ENCODE measurements at places on chromosomes 7 and 10.

GRCh38 chr10:108771106-108771505, 1152.2 kb downstream of the XPNPEP1 start:
- no peak for DNase-seq

DNA sequence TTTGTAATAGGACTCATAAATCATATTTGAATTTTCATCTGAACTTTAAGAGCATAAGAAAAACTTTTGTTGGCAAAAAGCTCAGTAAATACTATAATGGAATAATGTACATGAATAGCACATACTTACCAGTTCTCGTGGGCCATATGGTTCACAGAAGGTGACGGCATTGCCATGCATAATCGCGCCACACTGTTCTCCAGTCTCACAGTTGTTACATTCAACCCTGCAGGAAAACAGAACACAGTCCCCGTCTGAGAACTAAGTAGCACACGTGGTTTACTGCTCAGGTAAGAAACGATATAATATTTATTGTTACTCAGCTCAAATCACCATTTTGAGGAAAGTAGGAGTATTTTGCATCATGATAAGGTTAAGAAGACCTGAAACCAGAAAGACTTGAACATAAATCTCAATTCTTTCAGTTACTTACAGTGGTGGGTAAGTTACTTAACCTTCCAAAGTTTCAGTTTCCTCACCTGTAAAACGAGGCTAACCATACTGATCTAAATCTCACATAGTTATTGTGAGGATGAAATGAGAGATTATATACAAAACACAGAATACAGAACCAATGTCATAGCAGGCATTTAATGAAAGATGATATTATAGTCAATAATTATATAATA, 261.4 kb downstream of the RELN start:
- DNase-seq, result no peak

- DNase-seq, result no peak
Observed at GRCh38 chr10:29529146-29529545, 105.6 kb downstream of the SVIL start.

DNA sequence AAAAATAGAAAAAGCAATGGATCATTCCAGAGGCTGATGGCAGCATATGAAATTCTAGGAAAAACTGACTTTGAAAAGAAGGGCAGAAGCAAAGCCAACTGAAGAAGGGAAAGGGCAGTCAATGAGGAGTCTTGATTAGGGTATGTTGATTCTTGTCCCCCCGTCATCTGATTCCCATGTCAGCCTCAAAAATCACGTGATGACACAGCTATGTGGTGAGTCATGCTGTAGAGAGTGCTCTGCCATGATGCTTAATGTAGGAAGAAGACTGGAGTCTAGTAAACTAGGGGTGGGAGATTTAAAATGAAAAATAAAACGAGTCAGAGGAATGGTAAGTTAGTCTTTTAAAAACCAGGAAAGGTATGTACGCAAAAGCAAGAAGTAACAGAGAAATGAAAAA, 3.9 kb upstream of the POU6F2 start:
- DNase-seq, result no peak

GRCh38 chr10:71649631-71650030, 69.9 kb downstream of the C10orf105 start:
- DNase-seq, result no peak

GRCh38 chr10:102616066-102616770, 28.1 kb upstream of the TRIM8 start:
- no peak for DNase-seq

GRCh38 chr7:26603631-26604030, 260.8 kb downstream of the SKAP2 start:
- DNase-seq, result no peak

DNA sequence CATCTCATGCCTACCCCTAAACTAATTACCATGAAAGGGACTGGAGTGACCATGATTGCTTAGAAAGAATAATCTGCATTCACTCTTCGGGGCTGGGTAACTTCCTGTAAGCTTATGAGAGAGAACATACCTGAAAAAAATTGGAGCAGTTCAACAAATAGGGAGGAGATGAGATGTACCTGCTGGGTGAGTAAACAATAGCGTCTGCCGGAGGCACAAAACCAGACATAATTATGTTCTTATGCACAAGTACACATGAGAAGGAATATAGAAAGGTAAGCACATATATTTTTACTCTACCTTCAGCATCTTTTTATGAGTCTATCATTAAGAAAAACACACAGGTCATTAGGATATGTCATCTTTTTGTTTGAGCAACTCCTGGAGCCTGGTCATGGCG, 224.6 kb upstream of the FERD3L start:
- DNase-seq, result no peak

DNA sequence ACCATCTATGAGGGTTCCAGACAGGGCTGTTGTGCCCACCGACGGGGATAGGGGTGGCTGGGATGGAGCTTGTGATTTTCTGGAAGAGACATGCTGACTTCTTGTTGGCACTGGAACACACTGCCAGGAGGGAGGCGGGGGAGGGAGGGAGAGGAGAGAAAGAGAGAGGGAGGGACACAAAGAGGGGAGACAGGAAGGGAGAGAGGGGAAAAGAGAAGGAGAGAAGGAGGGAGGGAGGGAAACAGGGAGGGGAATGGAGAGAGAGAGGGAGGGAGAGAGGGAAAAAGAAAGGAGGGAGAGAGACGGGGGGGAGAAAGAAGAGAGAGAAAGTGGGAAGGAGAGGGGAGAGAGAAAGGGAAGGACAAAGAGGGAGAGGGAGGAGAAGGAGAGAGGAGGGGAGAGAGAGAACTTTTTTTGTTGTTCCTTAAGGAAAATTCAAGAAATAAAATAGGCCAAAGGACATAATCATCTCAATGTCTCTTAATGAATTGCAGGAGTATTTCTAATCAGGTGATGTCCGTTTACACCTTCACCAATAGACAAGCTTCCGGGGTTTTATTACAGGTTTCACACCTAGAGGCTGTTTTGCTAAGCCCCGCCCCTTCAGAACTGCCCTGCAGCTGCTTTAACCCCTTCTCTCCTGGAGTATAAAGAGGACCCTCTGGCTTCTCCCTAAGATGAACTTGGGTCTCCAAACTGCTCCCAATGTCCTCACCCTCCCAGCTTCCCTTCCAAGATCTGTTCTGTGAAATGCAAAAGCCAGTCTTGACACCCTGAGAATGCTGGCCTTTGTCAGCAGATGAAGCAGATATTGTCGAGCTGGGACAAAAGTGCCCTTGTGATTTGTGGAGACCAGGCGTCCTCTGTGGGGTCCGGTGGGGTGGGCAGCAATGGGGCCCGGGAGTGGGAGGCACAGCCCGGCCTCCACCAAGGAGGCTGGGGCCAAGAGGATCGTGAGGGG, 82.0 kb upstream of the GTF2IRD1 start:
- DNase-seq, result no peak

- DNase-seq, result no peak
Observed at GRCh38 chr7:90250601-90251303, 5.8 kb downstream of the CFAP69 start.

DNA sequence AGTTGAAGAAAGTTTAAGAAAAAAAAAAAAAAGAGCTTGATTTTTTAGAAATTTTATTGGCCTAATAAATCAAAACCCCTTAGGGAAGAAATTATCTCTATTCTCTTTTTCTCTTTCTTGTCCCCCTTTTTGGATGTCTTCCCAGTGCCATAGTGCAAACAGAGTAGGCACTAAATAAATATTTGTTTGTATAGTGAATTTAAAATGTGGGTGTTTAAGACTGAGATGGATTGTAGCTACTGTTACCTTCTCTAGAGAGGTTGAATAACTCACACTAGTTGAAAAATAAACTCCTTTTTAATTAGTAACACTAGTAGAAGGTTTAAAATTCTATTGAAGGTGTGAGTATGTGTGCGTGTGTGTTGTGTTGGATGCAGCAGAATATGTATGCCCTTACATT, 783.8 kb downstream of the NXPH1 start:
- DNase-seq, result no peak

DNA sequence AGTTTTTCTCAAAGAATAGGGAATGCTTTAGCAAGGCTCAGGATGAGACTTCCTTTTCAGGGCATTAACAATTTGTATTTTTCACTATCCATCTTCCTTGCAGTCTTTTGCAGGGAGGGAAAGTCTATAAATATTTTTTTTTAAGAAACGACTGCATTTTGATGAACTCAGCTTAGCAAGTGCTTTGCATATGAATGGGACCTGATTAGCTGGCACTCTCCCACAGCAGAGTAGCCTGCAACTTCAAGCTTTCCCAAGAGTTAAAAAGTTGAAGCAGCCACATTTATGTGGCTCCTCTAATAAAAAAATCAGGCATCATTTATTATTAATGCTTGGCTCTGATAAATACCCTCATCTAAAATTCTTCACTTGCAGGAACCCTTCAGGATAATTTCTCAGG, 134.0 kb downstream of the GRID1 start:
- DNase-seq, result no peak

GRCh38 chr10:89588671-89589070, 53.3 kb upstream of the SLC16A12 start:
- no peak for DNase-seq

DNA sequence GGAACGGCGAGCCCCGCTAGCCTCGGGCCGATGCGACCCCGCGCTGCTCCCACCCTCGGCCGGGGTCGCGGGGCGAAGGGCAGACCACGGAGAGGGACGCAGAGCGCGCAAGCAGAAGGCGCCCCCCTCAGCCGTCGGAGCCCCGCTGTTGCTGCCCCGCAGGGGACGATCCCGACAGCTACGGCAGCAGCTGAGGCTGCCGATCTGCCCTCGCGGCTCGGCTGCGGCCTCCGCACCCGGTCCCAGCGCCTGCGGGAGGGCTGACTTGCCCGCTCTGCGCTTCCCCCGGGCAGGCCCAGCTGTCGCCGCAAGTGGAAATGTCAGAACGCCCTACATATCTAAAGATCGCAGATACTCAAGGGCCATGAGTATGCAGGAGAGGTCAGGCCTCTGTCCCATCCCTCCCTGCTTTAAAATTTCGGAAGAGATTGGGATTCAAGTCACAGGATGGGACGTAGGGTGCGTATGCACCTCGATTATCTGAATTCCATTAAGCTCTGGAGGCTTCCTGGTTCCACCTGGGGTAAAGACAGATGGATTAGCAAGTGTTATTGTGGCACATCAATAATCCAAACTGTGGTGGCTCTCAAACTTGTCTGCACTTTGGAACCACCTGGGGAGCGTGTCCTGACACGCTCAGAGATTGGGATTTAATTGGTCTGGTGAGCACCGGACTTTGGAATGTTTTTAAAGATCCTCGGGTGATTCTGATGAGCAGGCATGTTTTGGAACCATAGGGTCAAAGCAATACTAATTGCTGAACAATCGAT, at the start of gene CRPPA:
CRPPA (minus strand) TSS at position 206 of the 770 bp plus-strand sequence. CDS start 216 bp downstream, outside the sequence.
- DNase-seq, result no peak

DNA sequence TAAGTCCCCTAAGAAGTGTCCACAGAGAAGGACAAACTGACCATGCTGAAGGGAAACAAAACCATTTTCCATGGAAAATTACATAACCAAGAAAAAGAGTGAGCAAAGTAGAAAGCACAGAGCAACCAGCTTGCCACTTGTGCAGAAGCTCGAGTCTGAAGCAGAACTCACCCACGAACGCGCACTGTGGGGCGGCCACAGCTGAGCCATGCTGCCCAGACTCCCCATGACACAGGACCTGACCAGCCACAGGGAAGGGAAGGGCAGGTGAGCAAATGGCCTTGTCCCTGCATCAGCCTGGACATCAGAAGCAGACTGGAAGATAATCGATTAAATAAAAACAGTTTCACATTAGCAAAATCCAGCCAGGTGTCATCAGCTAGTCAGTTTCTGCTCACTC, 95.7 kb downstream of the TCERG1L start:
- DNase-seq, result no peak

DNA sequence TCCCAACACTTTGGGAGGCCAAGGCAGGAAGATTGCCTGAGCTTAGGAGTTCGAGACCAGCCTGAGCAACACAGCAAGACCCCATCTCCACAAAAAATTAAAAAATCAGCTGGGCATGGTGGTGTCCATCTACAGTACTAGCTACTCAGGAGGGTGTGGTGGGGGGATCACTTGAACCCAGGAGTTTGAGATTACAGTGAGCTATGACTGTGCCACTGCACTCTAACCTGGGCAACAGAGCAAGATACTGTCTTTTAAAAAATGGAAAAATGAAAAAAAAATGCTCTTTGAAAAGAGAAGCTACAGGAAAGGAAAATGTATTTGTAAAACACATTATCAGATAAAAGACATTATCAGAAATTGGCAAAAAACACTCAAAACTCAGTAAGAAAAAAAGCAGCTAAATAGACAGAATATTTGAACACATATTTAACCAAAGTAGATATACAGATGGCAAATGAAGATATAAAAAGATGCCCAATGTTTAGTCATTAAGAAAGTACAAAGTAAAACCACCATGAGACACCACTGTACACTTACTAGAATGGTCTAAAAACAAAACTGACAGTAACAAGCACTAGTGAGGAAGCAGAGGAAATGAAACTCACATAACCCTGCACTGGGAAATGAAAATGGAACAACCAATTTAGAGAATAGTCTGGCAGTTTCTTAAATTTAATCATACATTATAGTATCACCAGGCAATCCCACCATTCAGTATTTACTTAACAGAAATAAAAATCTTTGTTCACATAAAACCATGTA, 40.5 kb downstream of the NRBF2 start:
- DNase-seq, result no peak

DNA sequence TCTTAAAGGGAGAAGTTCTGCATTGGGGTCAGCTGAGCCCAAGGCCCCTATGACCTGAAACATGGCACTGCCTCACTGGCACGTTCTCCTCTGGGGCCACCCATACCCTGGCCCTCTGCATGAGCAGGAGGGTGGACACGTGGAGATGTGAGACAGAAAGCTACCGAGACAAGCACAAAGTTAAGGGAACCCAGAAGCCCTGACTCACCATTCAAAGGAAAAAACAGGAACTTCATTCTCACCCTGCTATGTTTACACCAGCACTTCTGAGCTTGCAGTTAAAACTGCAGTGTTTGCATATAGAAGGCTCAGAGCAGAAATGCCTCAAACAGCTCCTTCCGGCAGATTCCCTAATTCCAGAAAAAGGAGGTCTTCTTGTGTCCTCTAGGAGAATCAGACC, 41.7 kb downstream of the DENND11 start:
- DNase-seq, result no peak

- DNase-seq, result no peak
Observed at GRCh38 chr10:13417459-13418126, 69.5 kb upstream of the SEPHS1 start.

GRCh38 chr7:25351761-25352160, 123.5 kb upstream of the NPVF start:
- no peak for DNase-seq

GRCh38 chr10:100637785-100638184, 102.0 kb downstream of the HIF1AN start:
- DNase-seq, result no peak

DNA sequence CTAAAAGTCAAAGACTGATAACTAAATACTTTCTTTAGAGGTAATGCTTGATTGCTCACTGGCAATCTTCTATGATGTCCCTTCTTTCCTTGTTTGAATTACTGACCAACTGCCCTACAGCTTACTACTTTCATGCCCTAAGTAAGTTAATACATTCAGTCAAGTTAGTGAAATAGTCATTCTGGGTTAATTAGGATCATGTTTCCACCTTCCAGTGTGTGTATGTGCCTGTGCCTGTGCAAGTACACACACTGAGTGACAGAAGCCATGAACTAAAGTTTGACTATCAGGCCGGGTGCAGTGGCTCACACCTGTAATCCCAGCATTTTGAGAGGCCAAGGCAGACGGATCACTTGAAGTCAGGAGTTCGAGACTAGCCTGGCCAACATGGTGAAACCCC, 187.9 kb downstream of the CACNA2D1 start:
- no peak for DNase-seq
